Activated naive CD4-positive, alpha-beta T cell (primary cell): ENCODE measurements at places on chromosomes 16 and 17.

- no peak for DNase-seq
These were observed 8.6 kb upstream of the ATXN1L start for GRCh38 chr16:71837150-71837549.

GRCh38 chr17:66950325-66950724, 14.2 kb upstream of the CACNG4 start:
- DNase-seq = no peak

DNA sequence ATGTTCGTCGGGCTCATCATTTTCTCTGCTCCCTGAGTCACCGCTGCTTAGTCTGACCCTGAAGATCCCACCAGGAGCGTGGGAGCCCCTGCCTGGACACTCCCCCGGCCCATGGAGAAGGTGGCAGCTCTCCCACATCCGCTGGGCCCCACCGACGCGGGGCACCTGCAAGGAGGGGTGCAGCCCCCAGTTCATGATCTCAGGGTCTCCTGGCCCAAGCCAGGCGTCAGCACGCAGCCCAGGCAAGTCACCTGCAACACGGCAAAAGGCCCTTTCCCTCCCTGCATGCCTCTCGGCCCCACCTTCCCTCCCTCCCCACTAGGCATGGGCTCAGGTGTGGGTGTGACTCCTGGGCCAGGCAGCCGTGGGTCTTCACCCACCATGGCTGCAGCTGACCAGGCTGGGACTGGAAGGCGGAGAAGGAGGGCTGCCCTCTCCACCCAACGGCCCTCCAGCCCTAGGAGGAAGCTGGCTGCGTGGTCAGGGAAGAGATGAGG, 9.7 kb upstream of the CHMP6 start:
- no peak for DNase-seq

GRCh38 chr16:89744813-89745212, 23.5 kb downstream of the ZNF276 start:
- no peak for DNase-seq
